Stimulated activated CD4-positive, alpha-beta T cell treated with anti-CD3 and anti-CD28 coated beads, Interleukin-1b, Interleukin-23, amount 100 ng/mL, for 1 hour (primary cell): ENCODE measurements at places on chromosomes 5 and 9.

- no peak for DNase-seq
Observed at GRCh38 chr9:70100362-70100761, 56.7 kb downstream of the MAMDC2 start.

GRCh38 chr5:93151121-93151520 is 429.9 kb downstream of the NR2F1-AS1 start:
- no peak for DNase-seq

- DNase-seq: no peak
Observed at GRCh38 chr5:175679411-175679810, 21.5 kb downstream of the HRH2 start.

DNA sequence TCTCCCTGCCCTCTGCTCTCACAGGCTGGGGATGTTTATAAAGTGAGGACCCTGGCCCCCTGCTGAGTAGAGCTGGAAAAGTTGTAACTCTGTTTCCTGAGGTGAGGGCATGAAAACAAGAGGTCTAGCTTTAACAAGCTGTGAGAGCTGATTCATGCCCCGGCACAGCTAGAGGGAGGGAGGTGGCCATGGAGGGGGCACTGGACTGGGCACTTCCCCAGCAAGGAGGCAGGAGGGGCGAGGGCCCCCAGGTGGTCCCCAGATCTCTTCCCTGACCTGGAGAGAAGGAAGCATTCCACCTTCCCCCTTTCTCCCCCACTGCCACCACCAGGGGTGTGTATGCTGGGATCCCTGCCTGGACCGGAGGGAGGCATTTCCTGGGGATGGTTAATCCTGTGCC is at the start of gene MSMP:
TSS of gene MSMP (minus strand) at position 13 of the 400 bp plus-strand sequence. CDS start 147 bp downstream, outside the sequence.
- no peak for DNase-seq

DNA sequence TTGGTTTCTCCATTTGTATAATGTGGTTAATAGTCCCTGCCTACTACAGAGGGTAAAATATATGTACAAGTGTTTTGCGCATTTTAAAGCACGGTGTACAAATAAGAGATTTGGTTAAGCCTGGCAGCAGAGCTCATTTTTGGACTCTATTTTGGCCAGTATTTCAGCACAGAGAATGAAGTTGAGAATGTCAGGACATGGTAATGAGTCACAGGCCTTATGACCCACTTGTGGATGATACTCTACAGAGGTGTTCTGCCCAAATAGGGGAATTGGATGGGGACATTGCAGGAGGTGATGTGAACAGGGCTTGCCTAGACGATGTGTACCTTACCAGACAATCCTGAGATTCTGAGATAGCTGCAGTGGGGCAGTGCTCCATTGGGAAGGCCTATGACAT is 50.6 kb downstream of the MELK start:
- DNase-seq: no peak

DNA sequence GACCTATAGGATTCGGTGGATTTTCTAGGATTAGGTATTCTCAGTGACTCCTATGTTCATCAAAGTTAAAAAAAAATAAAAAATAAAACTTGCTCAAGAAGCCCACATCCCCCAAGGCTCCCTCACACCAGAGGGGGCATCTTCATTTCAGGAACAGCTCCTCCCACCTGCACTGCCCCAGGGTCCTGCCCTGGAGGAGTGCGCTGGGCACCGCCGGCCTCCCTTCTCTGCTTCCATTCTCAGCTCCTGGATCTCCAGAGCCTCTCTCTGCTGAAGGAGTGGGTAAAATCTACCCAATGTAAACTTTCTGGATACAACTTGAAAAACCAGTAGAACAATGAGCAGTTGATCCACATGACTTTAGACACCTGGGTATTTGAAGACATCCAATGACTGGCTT is 359.8 kb upstream of the IRX4 start:
- DNase-seq: no peak

DNA sequence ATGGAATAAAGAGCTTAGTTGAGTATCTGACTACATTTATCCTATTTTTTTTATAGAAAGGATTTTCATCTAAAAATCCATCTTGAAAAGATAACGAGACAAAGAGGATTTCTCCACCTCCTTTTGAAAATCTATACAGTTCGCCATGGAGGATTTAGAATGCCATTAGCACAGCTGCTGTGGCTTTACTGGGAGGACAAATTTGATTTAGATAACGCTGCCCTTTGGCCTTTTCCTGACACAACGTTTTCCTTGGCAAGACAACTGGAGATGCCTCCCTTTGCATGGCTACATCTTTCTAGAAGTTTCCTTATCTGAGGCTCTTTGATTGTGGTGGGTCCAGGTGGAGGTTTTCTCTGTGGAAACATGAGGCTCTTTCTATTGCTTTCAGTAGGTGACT is 146.7 kb upstream of the KLF9 start:
- DNase-seq: no peak

GRCh38 chr9:107631788-107632187 is 142.2 kb upstream of the KLF4 start:
- DNase-seq: no peak

DNA sequence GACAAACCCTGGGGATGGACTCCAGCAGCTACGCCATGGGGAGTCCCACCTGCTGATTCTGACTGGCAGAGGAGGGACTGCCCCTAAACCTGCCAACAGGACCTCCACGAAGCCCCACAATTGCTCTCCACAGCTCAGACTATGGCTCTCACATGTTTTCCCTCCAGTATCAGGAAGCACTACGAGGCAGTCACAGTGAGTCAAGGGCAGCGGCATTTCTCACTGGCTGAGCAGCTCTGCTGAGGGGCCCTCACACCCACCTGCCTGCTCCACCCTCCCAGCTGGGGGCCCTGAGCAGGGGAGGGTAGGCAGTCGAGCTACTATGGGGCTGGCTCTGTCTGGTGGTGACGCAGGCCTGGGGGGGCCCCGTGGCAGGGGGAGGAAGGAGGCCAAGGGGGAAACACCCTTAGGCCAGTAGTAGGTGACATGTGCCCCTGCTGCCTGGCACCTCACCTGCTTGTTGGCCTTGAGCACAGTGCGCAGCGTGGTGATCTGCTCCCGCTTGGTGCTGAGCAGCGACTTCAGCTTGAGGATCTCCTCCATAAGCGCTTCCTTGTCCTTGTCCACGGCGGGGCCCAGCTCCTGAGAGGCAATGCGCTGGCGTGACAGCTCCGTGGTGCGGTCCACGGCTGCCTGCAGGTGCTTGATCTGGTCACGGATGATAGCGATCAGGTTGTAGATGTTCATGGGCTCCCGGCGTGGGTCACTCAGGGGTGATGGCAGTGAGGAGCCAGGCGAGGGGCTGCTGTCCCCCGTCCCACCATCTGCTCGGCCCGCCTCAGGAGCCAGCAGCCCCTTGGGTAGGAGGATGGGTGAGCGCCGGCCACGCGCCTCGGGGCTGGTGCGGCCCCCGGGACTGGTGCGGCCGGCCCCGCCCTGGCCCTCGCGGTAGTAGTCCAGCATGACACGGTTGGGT is 46.3 kb downstream of the BICD2 start:
- no peak for DNase-seq

DNA sequence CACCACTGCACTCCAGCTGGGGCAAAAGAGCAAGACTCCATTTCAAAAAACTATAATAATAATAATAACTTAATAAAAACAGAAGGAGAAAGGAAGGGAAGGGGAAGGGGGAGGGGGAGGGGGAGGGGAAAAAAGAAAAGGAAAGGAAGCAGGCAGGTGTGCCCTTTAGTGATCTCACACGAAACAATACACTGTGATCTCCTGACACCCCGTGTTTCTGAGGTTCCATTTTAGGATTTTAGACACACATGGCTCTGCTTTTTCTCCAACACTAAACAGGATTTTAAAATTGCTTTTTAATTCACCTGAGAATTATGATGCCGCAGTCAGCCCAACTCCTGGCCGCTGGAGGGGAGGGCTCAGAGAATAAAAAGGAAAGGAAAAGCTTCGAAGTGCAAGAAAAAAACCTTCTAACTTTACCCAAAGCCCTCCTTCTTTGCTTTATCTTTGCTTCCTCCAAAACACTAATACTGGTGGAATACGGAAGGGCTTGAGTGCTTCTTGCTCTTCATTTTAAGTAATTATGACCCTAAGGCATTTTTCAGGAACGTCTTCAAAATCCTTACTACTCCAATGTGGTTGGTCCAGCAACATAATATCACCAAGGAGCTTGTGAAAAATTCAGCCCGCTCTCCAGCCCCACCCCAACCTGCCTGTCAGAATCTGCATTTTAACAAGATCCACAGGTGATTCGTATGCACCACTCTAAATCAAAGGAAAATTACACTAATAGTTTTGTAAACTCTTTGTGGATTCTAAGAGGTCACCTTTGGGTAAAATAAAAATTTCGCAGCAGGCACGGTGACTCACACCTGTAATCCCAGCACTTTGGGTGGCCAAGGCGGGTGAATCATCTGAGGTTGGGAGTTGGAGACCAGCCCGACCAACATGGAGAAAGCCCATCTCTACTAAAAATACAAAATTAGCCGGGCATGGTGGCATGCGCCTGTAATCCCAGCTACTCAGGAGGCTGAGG is 66.0 kb downstream of the MYO10 start:
- no peak for DNase-seq

- DNase-seq: no peak
Observed at GRCh38 chr5:178766936-178767912, 36.8 kb upstream of the ZNF354A start.

DNA sequence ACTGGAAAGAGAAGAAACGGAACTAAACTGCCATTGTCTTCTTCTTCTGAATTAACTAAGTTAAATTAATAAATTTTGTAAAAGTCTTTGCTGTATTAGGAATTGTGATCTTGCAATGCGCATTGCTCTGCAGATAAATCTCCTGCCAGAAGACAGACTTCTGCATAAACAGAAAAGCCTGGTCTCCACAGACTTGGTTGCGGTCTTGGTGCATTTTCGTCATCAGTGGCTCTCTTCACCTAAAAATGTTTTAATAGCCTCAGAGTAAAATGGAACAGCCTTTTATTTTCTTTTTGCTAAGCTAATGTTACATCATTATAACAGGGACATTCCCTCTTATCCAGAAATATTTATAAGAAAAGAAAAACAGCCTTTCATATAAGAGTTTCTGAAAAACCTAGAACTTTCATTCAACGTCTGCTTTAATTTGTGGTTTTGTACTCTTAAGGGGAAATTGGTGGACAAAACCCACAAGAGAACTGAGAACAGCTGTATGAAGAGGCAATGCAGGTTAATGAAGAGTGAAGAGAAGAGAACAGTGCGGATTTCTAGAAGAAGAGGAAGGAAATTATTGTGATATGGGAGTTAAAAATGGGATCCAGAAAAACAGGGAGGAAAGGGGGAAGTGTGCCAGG is 10.1 kb downstream of the IFNA5 start:
- no peak for DNase-seq

GRCh38 chr5:33235824-33236223 is 204.9 kb upstream of the TARS1 start:
- DNase-seq: no peak

DNA sequence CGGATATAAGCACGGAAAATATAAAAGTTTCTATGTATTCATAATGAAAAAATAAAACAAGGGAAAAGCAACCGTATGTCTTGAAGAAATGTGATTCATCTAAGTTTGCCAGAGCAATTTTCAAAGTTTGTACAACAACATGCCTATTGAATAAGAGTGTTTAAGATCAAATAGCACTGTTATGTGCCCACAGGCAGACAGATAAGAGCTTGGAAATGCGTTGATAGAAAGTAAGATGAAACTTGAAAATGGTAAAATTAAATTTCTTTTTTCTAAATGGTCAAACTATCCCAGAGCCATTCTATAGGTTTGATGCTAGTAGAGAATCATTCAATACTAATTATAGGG is 189.4 kb downstream of the FANCC start:
- DNase-seq: no peak

DNA sequence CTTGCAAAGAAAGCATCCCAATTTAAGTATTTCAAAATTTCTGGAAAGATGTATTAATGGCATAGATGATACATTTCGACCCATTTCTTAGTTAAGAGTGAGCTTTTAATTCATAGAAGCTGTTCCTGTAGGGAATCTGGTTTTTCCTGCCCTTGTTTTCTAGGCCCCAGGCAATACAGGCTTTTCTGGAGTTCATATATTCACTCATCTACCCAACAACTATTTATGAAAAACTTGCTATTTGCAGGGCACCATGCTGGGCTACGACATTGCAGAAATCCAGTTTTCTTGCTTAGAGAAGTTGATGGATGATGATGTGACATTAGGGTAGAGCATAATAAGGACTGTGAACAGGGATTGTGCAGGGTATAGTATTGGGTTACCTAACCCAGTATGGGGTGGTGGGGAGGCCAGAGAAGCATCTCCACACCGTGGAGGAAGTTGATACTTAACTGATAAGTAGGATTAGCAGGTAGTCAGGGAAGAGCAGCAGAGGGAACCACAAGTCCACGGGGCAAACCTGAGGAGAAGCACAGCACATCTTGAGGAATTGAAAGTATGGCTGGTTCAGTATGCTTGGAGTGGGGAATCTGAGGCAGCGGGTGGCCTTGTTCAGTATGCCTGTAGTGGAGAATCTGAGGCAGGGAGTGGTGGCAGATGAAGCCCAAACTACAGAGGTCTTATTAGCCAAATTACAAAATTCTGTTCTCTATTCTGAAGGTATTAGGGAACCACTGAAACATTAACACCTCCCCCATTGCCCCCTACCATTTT is 247.5 kb downstream of the ARRDC3 start:
- no peak for DNase-seq

GRCh38 chr5:27144456-27144855 is 106.1 kb upstream of the CDH9 start:
- DNase-seq: no peak

- DNase-seq: no peak
Observed at GRCh38 chr9:69254223-69254622, 70.8 kb upstream of the ENTREP1 start.

- DNase-seq: no peak
Observed at GRCh38 chr9:87891754-87892153, 9.1 kb downstream of the SPATA31E1 start.

GRCh38 chr5:158140120-158140731 is 281.3 kb upstream of the CLINT1 start:
- no peak for DNase-seq

DNA sequence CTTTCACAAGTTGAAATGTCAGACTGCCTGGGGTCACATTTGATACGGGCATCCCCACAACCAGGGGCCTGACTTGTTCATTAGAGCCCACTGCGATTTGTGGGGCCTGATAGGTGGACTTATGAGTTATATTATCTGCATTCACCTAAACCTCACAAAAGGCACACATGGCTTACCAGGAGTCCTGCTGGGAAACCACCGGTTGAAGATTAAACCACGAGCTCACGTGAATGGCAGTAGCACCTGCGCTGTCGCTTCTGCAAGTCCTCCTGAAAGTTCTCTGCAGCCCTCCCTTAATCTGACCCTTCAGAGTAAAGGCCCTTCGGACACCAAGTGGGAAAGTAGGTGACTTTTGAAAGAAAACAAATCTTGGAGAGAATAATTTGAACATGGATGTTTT is 68.9 kb downstream of the PPIC start:
- DNase-seq: no peak

DNA sequence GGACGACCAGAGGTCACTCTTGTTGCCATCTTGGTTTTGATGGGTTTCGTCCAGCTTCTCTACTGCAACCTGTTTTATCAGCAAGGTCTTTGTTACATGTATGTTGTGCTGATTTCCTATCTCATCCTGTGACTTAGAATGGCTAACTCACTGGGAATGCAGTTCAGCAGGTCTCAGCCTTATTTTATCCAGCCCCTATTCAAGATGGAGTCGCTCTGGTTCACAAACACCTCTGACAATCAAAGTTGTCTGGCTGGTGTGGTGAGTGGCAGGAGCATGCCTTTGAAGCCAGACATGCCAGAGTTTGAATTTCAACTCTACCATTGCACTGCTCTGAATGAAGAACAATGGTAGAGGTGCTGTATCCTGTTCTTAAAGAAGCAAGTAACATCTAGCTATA is 253.8 kb downstream of the CHSY3 start:
- no peak for DNase-seq
